ENCODE measurements at places on chromosomes 5 and 9.

DNA sequence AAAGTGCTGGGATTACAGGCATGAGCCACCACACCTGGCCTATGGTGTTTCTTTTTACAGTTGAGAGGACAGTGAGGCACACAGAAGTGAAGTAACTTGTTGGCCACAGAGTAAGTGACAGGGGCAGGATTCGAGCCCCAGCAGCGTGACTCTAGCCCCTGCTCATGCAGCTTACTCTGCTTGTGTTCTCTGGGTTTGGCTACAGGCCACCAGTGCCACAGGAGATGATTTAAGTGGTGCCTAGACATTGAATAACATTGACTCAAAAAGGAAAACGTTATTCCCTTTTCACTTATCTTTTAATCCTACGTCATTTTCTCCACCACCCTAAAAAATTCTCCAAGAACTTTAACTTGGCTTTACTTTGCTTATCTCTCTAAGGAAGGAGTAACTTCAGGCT is 61.4 kb downstream of the SNX24 start:
- DNase-seq, result no peak

GRCh38 chr5:179270581-179271427 is 74.5 kb downstream of the ADAMTS2 start:
- no peak for DNase-seq

- no peak for DNase-seq
These were observed 350.9 kb upstream of the PCSK5 start for GRCh38 chr9:75539523-75539922.

DNA sequence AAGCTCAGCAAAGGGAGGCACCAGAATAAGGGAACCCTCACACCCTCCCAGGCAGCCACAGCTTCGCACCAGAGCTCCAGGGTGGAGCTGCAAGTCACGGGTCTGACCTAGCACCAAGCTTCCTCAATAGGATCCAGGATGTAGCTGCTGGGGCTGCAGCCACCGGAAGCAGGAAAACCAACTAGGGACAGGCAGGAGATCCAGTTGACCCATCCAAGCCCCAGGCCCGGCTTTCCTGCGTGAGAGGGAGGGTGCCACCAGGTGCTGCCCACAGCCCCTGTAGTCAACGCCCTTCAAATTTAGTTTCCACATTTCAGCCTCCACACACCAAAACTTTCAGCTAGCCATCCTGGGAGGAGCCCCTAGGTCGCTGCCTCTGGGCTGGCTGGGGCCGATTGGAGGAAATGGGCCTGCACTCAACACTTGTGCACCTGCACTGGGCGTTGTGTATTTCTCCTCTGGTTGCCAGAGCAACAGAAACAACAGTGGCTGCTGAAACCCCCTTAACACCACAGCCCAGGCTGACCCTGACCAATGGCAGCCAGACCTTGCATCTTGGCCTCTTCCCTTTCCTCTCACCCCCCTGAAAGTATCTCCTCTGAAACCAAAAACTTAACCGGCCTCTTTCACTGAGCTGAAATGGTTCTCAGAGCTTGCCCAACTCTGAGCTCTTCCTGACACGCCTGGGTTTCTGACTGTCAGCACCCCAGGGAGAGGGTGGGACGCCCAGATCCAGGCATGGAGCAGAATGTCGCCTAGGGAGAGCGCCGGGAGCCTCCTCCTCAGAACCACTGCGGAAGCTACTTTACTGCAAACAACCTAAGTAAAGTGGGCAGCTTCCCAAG is 226.5 kb upstream of the MAP3K1 start:
- no peak for DNase-seq

GRCh38 chr9:110762783-110763182 is 94.2 kb downstream of the MUSK start:
- no peak for DNase-seq

DNA sequence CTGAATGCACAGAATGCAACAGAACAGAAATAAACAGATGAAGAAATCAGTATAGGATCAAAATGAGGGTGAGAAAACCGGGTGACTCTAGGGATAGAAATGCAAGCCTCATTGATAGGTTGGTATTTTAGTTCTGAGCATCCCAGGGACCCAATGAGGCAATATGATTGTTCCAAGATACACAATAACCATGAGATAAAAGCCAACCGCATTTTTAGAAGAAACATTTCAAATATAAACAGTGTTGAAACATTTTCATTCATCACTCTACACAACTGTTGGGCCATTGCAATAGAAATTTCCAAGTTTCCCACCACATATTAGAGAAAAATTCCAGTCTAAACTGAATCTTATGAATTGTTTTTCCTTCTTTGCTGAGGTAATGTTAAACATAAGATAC is 452.3 kb upstream of the PTGER4 start:
- DNase-seq, result no peak

- DNase-seq, result no peak
These were observed 65.1 kb upstream of the DNAH5 start for GRCh38 chr5:14009575-14009974.

- DNase-seq, result no peak
These were observed 15.0 kb downstream of the NPR3 start for GRCh38 chr5:32726086-32726557.

GRCh38 chr9:105836936-105837660 is 142.8 kb downstream of the TMEM38B start:
- DNase-seq, result no peak

DNA sequence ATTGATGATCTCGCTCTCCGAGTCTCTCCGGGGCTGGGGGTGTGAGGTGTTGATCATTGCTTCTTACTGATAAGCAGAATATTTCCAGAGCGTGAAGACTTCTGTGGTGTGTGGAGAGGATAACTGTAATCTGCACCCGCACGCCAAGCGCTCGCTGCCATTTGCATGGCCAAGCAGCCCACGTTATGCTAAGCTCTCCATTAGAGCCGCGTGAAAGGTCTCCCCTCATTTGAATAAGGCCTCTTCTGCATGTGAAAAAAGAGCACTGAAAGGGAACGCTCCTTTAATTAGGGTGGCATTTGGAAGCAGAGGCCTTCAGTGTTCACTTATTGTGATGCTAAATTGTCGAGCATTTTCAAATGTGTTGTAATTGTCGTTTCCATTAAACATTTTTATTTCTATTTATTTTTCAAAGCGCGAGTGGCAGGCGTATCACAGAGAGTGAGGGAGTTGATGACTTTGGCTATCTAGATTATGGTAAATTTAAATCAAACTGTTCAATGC is 163.6 kb upstream of the IRX2 start:
- DNase-seq, result no peak

GRCh38 chr9:93587651-93588347 is 11.4 kb downstream of the PHF2 start:
- DNase-seq, result no peak

GRCh38 chr5:65821966-65822365 is 100.0 kb downstream of the NLN start:
- no peak for DNase-seq

DNA sequence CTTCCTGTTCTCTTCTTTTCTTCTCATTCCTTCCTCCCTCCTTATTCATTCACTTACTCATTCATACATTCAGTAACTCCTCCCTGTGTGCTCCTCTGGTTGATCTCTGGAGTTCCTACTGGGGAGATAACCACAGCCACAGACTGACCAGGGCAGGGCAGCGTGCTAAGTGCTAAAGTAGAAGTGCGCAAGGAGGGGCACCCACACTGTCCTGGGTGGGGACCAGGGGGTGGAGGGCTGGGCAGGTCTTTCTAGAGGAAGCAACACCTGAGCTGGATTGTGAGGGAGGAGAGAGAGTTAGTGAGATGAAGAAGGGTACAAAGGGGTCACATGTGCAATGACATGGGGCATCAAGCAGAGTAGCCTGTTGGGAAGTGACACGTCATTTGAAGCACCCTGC is 13.8 kb downstream of the ENHO start:
- DNase-seq, result no peak

GRCh38 chr9:120937127-120937526 is 10.5 kb upstream of the TRAF1 start:
- no peak for DNase-seq

DNA sequence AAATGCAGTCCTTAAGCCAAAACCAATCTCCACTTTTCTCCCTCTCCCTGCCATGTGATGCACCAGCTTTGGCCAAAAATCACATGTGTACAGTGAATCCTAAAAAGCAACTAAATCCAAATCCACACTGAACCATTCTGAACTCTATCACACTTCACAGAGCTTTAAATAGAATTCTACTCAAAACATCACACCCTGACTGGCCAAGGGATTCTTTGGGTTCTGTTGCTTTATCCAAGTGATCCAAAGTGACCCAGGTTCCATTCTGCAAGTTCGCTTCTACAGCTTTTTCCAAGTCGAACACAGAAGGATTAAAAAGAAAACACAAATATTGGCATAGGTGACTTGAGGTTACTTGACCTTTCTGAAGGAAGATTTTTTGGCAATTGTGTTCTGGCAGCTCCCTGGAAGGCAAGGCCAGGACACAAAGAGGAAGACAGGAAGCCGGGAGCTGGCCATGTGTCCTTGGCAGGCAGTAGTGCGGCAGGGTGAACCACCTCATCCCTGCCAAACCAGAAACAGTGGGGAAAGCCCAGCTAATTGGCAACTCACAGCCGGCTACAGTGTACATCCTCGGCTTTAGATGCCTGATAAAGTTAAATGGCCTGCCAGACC is 115.0 kb downstream of the NFIB start:
- no peak for DNase-seq

DNA sequence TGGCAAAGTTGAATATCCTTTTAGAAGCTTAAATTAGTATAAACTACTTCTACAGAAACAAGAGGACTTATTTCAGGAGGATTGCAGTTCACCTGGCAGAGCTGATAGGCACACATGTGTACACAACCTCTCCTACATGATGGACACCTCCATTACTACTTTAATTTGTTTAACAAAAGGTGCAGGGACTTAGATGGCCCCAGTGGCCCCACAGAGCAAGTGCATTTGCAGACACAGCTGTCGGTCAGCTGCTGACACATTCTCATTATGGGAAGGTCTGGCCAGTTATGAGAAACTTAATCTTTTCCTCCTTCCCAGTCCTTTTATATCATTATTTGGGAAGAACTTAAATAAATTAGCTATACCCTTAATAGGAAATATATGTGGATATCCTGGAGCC is 28.3 kb downstream of the TDRD7 start:
- DNase-seq, result no peak

GRCh38 chr5:138663009-138663408 is 87.8 kb upstream of the HSPA9 start:
- no peak for DNase-seq

GRCh38 chr9:121902461-121903135 is 190.5 kb downstream of the TTLL11 start:
- DNase-seq, result no peak

DNA sequence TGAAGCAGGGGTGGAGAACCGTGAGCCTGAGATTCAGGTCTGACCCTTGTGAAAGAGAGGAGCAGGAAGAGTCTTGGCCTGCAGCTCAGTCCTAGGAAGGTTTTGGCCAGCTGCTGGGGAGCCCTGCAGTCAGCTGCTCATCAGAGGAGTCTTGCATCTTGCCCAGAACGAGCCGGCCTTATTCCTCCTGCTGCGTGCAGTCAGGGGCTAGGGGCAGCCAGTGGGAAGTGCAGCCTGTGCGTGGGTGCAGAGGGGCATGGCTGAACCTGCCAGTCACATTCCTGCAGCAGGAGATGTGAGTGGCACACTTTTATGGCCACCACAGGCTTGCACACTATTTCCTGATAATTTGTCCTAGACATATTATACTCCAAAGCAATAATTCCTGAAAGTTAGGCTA is 278.7 kb downstream of the NPR3 start:
- no peak for DNase-seq
